Naive thymus-derived CD8-positive, alpha-beta T cell (primary cell): ENCODE measurements at places on chromosomes 2 and 18. TPM values are rescaled to one million over a fixed set of nuclear protein-coding genes. Genes with fewer than 3 reads are reported as not detected.
A peak's percentile ranks its signal among the peaks of the same experiment; 100 is the strongest.

DNA sequence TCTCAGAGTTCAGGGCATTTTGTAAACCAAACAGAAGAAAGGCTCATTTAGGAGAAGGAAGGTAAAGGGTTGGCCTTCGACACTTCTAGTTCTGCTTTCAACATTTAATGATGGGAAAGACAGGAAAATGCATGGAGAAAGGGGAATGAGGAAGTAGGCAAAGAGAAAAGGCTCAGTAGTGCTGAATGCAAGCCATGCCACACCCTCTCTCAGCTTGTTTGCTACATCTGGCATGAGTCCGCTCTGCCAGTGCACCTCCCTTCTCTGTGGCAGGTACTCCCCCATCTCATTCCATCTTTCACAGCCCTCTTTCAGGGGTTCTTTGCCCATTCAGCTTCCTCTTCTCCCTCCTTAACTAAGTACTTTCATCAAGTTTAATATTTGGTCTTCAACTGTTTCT is 120.9 kb upstream of the ITGB6 start:
- H3K27me3 ChIP-seq: no peaks in the 10 kb centered on the region
- H3K4me3 ChIP-seq: peak overlapping the region; percentile 19
- H3K27ac ChIP-seq: no peak overlapping the region

GRCh38 chr2:130355578-130356431 is at the start of gene PTPN18:
Gene PTPN18, plus strand, starts transcription at chr2:130356056. Its CDS starts 52 bp downstream, at chr2:130356108.
- no peaks in the 10 kb centered on the region for H3K27me3 ChIP-seq
- H3K4me1 ChIP-seq: peaks cover 13% of the 10 kb centered on the region
- no peaks in the 10 kb centered on the region for H3K36me3 ChIP-seq
- peak; percentile 56 for DNase-seq
- H3K27ac ChIP-seq: peak within 1 kb of the TSS; percentile 47

Gene CFAP65
- not detected for total RNA-seq

- H3K36me3 ChIP-seq: no peaks in the 10 kb centered on the region
- no peak for DNase-seq
- no peaks in the 10 kb centered on the region for H3K4me1 ChIP-seq
- no peak overlapping the region for H3K27ac ChIP-seq
Observed at GRCh38 chr2:82182270-82182669, 1877.7 kb upstream of the LRRTM1 start.

GRCh38 chr2:230234122-230234722 is 8.7 kb downstream of the SP140 start:
- no peaks in the 10 kb centered on the region for H3K4me1 ChIP-seq
- no peak overlapping the region for H3K4me3 ChIP-seq
- H3K27ac ChIP-seq: no peak overlapping the region
- no peaks in the 10 kb centered on the region for H3K27me3 ChIP-seq
- DNase-seq: no peak
- H3K36me3 ChIP-seq: peaks cover 57% of the 10 kb centered on the region

DNA sequence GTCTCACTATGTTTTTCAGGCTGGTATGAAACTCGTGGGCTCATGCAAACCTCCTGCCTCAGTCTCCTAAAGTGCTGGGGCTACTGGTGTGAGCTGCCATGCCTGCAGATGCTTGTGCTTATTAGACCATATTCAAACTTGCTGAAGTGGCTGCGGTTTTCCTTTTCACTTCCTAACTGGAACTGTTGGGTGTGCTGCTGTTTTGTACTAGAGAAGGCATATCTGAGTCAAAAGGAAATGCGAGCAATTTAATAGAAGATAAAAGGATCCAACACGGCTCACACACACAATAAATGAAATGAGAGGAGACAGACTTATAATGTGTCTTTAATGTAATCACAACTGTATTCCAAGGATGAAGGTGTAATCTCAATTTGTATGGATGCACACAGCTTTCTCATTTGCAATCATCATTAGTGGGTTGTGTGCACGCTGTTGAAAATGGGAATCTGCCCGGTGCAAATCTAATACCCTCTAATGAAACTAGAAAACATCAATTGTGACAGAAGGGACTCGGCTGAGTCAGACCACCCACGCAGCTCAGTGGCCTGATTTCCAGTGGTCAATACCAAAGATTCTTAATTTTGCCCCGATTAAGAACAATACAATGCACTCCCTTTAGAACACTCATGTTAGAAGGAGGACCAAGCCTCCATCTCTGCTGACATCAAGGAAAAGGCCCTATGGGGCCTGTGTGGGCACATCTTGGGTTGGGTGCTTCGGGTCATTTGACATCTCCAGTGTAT is 532.7 kb downstream of the TDRD15 start:
- H3K4me3 ChIP-seq: no peak overlapping the region
- no peaks in the 10 kb centered on the region for H3K27me3 ChIP-seq
- no peaks in the 10 kb centered on the region for H3K4me1 ChIP-seq
- no peaks in the 10 kb centered on the region for H3K36me3 ChIP-seq
- no peak overlapping the region for H3K27ac ChIP-seq

- DNase-seq: peak; percentile 7
- peaks cover 2% of the 10 kb centered on the region for H3K4me1 ChIP-seq
- H3K4me3 ChIP-seq: no peak overlapping the region
- H3K36me3 ChIP-seq: no peaks in the 10 kb centered on the region
- H3K27me3 ChIP-seq: peaks cover 6% of the 10 kb centered on the region
Observed at GRCh38 chr2:128395640-128396499, 77.2 kb upstream of the HS6ST1 start.

DNA sequence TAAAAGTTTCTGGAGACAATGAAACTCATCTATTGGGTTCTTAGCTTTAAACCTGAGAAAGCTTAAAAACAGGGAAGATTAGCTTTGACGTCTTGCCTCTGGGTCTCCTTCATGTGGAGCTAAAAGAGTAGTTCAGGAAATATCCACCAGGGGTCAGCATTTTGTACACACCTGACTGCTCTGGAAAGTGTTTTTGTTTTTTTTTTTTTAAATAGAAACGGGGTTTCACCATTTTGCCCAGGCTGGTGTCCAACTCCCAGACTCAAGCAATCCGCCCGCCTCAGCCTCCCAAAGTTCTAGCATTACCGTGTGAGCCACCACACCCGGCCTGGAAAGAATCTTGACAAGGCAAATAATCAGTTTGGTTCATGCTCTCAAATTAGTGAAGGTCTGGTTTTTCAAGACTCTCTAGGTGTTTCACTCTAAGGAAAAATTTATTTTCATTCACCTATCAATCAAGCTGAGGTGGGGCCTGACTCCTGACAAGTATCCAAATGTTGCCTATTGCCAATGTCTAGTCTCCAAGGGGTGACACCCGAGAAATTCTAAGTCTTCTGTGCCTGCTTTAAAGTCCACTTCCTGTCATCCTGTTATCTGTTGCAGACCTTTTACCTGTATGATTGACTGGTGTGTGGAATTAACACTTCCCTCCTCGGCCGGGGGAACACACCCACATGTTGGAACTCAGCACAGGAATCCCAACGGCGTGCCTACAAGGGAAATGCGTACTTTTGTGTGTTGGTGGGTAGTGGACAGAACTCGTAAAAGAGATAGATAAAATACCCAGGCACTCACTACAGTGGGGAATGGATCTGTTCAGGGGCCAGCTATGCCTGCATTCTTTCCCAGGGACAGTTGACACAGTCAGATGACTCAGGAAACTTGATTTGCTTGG is 11.3 kb downstream of the IL1RN start:
- H3K4me1 ChIP-seq: peaks cover 11% of the 10 kb centered on the region
- H3K4me3 ChIP-seq: peak overlapping the region; percentile 73
- peak; percentile 87 for DNase-seq
- H3K27ac ChIP-seq: peak overlapping the region; percentile 84

DNA sequence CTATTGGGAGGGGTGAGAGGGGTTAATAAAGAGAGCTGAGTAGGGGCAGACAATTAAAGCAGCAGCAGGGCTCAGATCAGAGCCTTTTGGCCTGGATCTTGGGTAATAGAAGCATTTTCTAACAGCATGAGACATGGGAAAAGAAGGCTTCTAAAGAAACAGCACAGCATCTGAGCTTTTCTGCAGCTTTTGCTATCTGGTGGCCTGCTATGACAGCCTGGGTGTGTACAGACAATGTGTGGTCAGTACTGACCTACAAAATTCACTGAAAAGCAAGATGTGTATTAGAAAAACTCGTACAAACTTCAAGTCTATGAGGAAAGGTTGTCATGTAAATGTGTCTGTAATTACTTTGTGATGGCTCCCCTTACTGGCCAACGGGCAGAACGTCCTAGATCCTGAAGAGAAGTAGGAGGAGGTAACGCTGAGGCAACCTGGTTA is 95.6 kb downstream of the GALNT3 start:
- no peaks in the 10 kb centered on the region for H3K36me3 ChIP-seq
- no peak for DNase-seq
- no peaks in the 10 kb centered on the region for H3K4me1 ChIP-seq

Gene EVX2
- not detected for total RNA-seq

- H3K27me3 ChIP-seq: no peaks in the 10 kb centered on the region
- peaks cover under 1% of the 10 kb centered on the region for H3K36me3 ChIP-seq
- H3K4me1 ChIP-seq: peaks cover 16% of the 10 kb centered on the region
- DNase-seq: no peak
Observed at GRCh38 chr2:241983571-241984270, 114.2 kb downstream of the RTP5 start.

DNA sequence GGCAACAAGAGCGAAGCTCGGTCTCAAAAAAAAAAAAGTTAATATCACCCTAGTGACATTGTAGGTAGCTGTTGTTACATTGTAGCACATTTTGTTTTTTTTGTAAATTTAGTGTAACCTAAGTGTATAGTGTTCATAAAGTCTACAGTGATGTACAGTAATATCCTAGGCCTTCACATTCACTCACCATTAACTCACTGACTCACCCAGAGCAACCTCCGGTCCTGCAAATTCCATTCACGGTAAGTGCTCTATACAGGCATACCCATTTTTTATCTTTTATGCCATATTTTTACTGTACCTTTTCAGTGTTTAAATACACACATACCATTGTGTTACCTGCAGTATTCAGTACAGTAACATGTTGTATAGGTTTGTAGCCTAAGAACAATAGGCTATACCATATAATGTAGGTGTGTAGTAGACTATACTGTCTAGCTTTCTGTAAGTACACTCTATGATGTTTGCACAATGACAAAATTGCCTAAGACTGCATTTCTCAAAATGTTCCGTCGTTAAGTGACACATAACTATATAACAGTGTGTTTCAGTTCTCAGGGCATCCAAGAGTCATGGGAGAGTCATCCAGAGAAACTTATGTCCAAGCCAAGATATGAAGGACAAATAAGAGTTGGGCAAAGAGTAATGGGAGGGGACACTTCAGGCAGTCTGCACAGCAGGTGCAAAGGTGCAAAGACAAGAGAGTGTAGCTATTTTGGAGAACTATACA is 68.4 kb downstream of the TANK start:
- H3K4me3 ChIP-seq: no peak overlapping the region
- H3K4me1 ChIP-seq: no peaks in the 10 kb centered on the region
- H3K27ac ChIP-seq: no peak overlapping the region
- DNase-seq: no peak

Gene REG3G
- total RNA-seq: not detected

GRCh38 chr2:1884933-1885580 is 140.7 kb upstream of the PXDN start:
- no peak overlapping the region for H3K27ac ChIP-seq
- DNase-seq: no peak
- no peaks in the 10 kb centered on the region for H3K4me1 ChIP-seq
- peaks cover 15% of the 10 kb centered on the region for H3K27me3 ChIP-seq
- no peaks in the 10 kb centered on the region for H3K36me3 ChIP-seq

Gene RANBP2
- 96.8 TPM for total RNA-seq

Gene MAT2A
- 192 TPM for total RNA-seq

GRCh38 chr2:100188326-100188725 is 45.9 kb upstream of the AFF3 start:
- no peak for DNase-seq
- no peaks in the 10 kb centered on the region for H3K36me3 ChIP-seq
- no peaks in the 10 kb centered on the region for H3K27me3 ChIP-seq

- H3K36me3 ChIP-seq: peaks cover 6% of the 10 kb centered on the region
- peak overlapping the region; percentile 50 for H3K4me3 ChIP-seq
- H3K4me1 ChIP-seq: peaks cover 95% of the 10 kb centered on the region
Observed at GRCh38 chr2:54578648-54579045, 122.5 kb downstream of the SPTBN1 start.

Gene CYTIP
- total RNA-seq: 341 TPM

GRCh38 chr2:45857275-45857609 is 205.8 kb downstream of the PRKCE start:
- H3K36me3 ChIP-seq: no peaks in the 10 kb centered on the region
- DNase-seq: no peak
- H3K27ac ChIP-seq: no peak overlapping the region
- no peak overlapping the region for H3K4me3 ChIP-seq
- H3K27me3 ChIP-seq: no peaks in the 10 kb centered on the region

Gene SP110
- 116 TPM for total RNA-seq
